Gastroesophageal sphincter (tissue), 4 donors: ENCODE measurements at places on chromosomes 11 and 22. TPM values are rescaled to one million over a fixed set of nuclear protein-coding genes. Genes with fewer than 3 reads are reported as not detected.

GRCh38 chr22:42912059-42912458 is 55.0 kb upstream of the ARFGAP3 start:
- no peak for ATAC-seq

Gene PES1
- total RNA-seq: 48.9 TPM

GRCh38 chr11:43419460-43419859 is 60.7 kb downstream of the TTC17 start:
- no peak for ATAC-seq

GRCh38 chr22:20777420-20778177 is 3.7 kb downstream of the SERPIND1 start:
- peak; percentile 83 for ATAC-seq

GRCh38 chr11:57539342-57539741 is 1.9 kb downstream of the SMTNL1 start:
- ATAC-seq: no peak

Gene TMEM218
- 16.7 TPM for total RNA-seq

Gene POTEH
- total RNA-seq: not detected

DNA sequence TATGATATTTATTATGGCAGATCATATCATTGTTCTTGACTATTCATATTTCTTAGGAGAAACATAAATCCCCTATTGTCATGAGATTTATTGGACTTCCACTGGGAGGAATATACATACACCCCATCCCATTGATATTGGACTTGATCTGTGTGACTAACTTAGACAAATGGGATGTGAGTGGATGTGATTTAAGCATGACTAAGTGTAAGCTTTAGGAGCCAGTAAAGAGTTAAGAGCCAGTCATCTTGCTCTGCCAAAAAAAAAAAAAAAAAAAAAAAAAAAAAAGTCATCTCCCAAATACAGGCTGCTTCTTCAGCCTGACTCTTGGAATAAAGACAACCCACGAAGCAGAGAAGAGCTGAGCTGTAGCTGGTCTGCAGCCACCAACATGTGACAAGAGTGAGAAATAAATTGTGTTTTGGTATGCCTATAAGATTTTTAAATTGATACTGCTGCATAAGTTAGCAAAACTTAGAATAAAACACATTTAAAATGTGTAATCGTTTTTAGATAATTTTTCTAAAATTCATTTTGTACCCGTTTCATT is 595.0 kb upstream of the LRRC4C start:
- no peak for ATAC-seq

DNA sequence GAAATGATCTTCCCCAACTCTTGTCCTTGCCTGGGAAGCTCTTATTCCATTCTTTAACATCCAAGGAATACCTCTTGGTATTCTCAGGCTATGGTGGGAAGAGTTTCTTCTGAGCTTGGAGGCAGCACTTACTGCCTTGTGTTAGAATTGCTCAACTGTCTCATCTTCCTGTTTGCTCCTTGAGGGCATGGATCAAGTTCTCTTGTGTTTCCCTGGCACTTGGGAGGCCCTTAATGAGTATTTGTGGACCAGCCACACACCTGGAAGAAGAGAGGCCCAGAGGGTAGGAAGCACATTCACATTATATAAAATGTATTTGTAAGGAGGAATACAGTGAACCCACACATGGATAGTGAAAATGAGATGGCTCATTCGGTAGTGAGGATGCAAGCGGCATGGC is 3.4 kb upstream of the SORL1-AS1 start:
- ATAC-seq: no peak

- no peak for ATAC-seq
Measured at GRCh38 chr22:24463071-24463760, 31.9 kb upstream of the UPB1 start.

Gene OPCML
- total RNA-seq: 0.31 TPM

Gene SLC17A6
- not detected for total RNA-seq

- ATAC-seq: peak; percentile 64
Measured at GRCh38 chr11:68942751-68943271, 38.0 kb downstream of the MRGPRD start.

GRCh38 chr11:124740277-124740882 is 638 bp downstream of the NRGN start:
- ATAC-seq: peak; percentile 44

Gene KDM4D
- total RNA-seq: 0.67 TPM

Gene CADM1
- total RNA-seq: 23.5 TPM

Gene MRGPRE
- not detected for total RNA-seq

DNA sequence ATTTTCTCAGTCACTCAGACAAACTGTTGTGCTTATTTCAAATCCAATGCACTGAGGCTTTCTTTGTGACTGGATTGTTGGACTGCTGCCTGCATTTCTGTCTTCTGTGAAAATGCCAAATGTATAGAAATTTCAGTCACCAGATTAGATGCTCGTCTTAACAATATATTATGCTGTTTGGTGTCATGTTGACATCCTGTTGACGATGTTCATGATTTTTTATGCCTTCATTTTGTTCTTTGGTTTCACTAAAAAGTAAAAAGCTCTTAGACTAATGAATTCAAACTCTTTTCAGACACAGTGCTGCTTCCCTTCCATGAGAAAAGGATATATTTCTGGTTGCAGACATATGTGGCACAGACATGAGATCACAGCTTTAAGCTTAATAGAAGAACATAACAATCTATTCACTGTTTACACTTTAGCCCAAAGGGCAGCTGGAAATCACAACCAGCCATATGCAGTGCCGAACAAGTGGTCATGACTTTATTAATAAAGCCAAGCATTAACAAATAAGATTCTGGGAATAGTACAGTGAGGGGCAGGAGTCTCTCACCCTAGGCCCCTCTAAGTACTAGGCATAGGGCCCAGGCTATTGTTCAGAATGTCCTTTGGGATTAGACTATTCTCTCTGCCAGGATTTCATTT is 9.4 kb upstream of the SOX6 start:
- no peak for ATAC-seq

Gene LARGE1
- 44.5 TPM for total RNA-seq

DNA sequence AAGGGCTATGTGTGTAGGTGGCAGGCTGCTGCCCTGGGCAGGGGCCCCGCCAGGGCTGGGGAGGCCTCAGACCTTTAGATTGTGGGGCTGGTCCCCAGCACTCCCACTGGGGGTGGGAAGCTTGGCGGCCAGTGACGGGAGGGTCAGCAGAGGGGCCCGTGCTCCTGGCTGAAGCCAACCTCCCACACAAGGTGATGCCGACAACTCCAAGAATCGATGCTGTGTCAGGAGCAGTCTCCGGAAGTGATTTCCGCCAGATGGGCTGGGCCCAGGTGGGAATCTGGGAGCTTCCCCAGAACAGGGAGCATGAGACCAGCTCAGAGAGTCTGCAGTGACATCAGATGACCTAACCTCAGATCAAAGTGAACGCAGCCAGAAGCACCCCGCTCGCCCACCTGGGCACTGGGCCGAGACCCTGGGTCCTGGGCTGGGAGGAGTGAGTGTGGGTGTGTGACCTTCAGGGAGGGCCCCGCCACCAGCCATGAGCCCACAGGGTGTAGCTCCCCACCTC is 7.7 kb downstream of the TRPM5 start:
- no peak for ATAC-seq

- no peak for ATAC-seq
Measured at GRCh38 chr11:134359646-134360045, 27.9 kb downstream of the GLB1L2 start.

Gene GPR83
- total RNA-seq: 0.35 TPM

DNA sequence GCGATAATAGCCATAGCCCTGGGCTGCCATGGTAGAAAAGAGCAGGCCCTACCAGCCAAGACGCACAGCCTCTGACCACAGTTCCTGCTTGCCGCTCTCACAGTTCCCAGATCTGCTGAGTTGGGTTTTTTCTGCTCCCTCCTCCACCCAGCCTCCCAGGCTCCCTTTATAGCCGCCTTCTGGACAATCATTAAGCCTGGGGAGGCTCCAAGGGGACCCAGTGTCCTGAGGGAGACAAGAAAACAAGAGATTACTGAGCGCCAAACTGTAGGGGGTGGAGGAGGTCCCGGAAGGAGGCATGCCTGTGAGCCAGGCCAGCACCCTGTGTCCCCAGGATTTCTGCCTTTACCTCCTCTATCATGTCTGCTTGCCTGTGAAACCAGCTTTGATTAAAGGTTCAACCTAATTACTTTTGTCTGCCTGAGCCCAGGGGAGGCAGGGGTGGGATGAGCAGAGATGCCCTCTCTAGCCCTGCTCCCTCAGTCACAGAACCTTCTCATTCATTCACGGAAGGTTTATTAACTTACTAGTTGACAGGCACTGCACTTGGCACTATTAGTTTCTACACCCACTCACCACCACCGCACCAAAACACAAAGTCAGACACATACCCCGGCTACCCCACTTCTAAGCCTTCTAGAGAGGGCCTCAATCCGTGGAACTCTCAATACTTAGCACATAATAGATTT is 1.2 kb downstream of the SLC37A4 start:
- ATAC-seq: no peak
